NCI-H524 treated with DMSO at 0.1 percent for 48 hours (cell line): ENCODE measurements at places on chromosomes 11 and 22.

- no peak for DNase-seq
Observed at GRCh38 chr22:20509344-20510047, 2.1 kb downstream of the MED15 start.

DNA sequence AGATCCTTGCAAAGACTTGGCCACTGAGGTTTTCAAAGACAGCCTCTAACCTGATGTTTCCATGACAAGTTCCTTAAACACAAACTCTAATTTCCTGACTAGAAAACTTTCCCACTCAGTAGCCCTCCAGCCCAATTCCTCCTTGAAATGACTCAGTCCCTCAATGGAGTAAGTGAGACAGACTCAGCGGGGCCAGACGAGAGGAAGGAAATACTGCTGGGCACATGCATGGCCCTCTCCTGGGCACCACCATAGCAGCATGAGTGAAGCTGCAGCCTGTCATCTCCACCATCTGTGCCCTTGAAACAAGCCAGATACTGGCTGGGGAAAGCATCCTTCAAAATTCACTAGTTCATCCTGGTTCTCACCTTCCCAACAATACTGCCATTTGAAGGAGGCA, 76.2 kb upstream of the GDPD4 start:
- DNase-seq = no peak

- DNase-seq = no peak
Observed at GRCh38 chr11:97570636-97571035, 1180.8 kb downstream of the JRKL start.

GRCh38 chr11:123135863-123136446, 59.1 kb downstream of the CLMP start:
- no peak for DNase-seq

DNA sequence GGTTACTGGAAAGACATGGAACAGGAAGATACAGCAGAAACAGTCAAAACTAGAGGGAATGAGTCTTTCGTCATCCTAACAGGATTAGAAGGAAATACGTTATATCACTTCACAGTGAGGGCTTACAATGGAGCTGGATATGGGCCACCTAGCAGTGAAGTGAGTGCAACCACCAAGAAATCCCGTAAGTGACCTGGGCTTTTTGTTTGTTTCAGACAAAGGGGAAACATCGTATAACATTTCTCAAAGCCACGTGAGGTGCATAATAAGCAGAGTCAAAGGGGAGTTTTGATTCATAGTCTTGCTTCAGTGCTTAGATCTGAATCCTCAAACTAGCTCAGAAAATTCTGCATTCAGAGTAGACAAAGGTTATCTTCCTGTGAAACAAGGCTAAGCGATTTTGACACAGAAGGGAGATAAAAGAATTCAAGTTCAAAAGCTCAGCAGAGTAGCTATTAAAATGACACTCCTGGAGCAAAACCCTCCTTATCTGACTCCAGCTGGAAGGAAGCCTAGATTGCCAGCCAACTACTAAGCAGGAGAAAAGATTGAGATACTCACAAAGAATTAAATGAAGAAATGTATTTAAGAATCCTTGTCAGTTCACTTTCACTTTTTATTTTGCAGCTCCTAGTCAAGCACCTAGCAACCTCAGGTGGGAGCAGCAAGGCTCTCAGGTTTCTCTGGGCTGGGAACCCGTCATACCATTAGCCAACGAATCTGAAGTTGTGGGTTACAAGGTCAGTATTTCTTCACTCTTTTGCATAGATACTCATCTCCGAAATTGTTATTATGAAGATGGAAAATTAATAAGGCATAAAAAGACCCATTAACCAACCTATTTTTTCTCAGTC, 346.4 kb upstream of the ARHGAP42 start:
- DNase-seq = no peak

DNA sequence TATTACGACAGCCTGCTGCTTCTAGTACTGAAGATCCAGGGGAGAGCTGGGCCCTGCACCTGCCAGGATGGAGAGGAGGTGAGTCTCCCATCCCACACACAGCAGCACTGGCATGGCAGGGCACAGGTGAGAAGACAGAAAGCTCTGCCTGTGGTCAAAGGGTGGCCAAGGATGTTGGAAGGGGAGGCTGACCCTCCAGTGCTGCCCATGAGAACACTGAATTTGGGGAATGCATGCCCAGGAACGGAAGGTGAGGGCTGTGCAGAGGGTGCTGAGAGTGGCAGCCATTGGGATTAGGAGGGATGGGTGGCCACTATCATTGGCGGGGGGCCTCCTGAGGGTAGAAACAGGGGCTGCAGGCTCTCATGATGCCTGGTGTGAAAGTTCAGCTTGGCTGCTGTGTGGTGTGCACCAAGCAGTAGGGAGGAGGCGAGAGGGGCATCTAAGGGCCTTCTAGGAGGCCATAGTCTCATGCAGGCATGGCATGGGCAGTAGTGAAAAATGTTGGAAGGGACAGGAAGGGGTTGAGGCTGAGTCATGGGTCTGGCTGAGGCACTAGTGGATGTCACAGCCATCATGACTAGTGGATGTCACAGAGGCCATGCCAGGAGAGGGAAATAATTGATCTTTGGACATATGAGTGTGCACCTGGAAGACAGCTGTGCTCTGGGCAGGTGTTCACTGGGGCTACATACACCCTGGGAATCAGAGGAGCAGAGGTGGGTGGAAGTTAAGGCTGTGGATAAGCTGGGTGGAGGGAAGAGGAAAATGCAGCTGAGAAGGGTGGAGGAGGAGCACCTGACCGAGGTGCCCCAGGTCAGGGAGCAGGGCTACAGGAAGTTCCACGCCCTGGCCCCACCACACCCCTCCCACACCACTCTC, 2.5 kb upstream of the LRRC74B start:
- no peak for DNase-seq

DNA sequence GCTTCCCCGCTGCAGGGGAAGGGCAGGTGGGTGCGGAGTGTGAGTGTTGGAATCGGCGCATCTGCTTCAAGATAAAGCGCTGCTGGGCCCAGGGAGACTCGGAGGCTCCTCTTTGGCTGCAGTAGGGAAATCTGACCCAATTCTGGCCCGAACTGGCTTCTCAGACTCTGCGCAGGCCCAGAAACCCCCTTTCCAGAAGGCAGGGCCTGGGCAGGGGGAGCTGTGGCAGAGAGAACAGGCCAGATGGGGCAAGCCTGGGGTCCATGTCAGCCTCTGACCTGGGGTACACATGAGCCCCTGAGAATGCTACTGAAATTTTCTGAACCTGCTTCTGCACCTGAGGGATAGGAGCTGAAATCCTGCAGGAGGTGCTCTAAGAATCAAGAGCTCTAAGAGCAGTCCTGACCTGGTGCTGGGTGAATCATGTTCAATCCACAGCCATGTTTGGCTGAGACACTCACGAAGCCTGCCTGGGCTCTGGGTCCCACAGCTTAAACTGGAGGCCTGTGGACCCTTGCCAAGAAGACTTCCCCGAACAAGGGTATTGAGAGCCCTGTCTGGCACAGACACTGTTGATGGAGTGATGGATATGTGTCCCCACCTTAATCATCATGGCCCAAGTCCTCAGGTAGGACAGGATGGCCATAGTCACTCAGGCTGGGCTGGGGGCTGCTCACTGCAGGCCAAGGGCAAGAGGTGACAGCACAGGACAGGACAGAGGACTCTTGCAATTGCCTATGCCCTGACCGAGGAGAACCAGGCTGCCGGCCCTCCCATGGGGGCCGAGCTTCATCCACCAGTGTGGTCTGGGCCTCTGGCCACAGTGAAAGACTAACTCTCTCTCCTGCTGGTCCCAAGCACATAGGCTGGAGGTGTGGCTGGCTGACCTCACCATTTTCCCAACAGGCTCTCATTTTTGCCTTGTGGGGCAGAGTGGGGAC, 6.9 kb downstream of the RAB3IL1 start:
- no peak for DNase-seq

GRCh38 chr11:19398772-19399527, 158.2 kb upstream of the E2F8 start:
- DNase-seq = no peak
